ENCODE measurements at places on chromosomes 6 and 20.

DNA sequence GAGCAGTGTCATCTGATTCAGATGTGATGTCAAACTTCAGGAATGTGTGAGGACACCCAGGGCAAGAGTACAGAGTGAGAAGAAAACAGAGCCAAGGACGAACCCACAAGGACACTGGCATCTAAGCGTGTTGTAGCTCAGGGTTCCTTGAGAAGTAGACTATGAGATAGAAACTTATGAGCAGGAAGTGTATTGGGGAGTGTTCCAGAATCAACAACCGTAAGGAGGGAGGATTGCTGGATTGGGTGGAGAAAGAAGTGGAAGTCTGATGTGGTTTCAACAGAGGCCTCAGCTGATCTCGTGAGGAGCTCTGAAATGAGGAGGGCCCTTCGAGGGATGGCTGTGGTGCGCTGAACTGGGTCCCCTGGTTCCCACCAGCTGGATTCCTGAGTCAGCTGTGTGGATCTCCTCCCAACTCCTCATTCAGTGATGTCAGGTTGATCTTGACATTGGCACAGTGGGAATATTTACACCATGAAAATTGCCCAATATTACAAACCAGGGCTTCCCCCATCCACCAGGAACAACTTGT is 25.7 kb upstream of the IGF2R start:
- DNase-seq: no peak

- DNase-seq: no peak
Observed at GRCh38 chr6:132788658-132789395, 9.6 kb downstream of the SLC18B1 start.

DNA sequence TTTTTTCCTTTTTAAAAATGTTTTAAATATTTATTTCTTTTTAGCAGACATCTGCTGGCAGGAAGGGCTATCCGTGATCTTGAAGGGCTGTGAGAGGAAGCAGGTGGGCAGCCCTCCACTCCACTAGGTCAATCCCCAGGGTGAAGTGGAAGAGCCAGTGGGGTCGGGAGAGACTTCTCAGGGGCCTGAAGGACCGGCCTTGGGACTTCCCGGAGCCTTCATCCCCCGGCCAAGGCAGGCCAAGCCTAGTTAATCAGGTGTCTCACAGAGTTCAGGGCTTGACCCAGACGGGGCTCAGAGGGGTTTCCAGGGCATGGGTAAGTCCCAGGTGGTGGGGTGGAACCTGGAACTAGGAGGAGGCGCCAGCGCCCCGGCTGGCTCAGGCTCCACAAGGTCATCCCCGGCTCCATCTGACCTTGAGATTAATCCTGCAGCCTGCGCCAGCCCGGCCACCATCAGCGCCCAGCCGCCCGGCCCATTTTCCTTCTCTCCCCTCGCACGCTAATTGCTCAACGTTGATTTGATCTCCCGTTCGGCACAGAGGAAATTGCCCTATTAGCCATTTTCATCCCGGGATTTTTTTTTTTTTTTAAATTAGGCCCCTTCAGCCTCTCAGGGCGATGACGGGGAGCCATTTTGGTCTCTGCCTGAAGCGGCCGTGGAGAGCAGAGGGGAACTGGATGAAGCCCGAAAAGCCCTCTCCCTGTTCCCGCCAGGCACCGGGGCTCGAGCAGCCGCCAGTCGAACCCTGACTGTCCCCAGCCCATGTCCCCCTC is 44.4 kb downstream of the MDFI start:
- no peak for DNase-seq

- no peak for DNase-seq
Observed at GRCh38 chr6:136920671-136921380, 1.3 kb upstream of the SLC35D3 start.

DNA sequence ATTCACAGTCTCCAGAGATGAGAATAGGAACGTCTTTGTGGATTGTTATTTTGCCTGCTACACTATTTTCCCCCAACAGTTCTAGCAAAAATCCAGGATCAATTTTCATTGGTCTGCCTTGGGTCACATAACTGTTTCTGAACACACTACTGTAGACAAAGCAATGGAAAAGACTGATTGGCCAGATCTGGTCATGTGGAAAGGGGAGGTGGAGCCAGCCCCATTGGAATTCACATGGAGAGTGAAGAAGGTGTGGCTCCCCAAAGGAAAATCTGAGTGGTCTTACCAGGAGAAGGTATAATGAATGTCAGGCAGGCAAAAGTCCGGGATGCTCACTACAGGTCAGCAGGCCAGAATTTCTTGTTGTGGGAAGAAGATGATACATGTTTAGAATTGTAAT is 9.5 kb upstream of the TP53RK start:
- DNase-seq: no peak

- no peak for DNase-seq
Observed at GRCh38 chr20:32203356-32204204, 4.0 kb downstream of the PLAGL2 start.

GRCh38 chr6:125701354-125701668 is 48.1 kb upstream of the HEY2 start:
- no peak for DNase-seq
